ENCODE measurements at places on chromosomes 12 and 14. TPM values are rescaled to one million over a fixed set of nuclear protein-coding genes. Genes with fewer than 3 reads are reported as not detected.

The CLEC1B gene
- polyA plus RNA-seq, result 2.0 TPM

The NRIP2 gene
- 1.4 TPM for polyA plus RNA-seq

The SERPINA5 gene
- polyA plus RNA-seq, result not detected

The KRT75 gene
- polyA plus RNA-seq, result not detected

The ZNF839 gene
- 2.2 TPM for polyA plus RNA-seq

The GLIPR1L1 gene
- not detected for polyA plus RNA-seq

The RHNO1 gene
- 27.2 TPM for polyA plus RNA-seq

Measured in immature natural killer cell (primary cell).